ENCODE measurements at places on chromosomes 2 and 18.

- DNase-seq = peak; percentile 80
Measured at GRCh38 chr2:75146606-75147332, 52.6 kb downstream of the TACR1 start.

DNA sequence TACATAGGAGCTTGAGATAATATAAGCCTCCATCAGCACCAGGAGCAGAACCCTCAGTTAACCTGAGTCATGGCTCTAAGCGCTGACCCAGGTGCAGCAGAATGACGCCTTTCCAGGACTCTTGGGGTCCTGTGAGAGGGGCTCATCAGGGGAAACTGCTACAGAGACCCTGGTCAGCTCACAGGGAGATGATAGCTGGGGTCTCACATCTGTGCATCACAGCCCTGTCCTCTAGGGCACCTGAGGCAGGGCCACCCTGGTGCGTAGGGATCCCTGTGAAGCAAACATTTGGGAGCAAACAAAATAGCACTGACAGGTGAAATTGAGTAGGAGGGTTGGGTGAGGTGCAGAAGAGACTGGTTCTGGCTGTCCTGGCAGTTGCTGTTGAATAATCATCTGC is 219.2 kb downstream of the SH3RF3 start:
- DNase-seq = no peak

DNA sequence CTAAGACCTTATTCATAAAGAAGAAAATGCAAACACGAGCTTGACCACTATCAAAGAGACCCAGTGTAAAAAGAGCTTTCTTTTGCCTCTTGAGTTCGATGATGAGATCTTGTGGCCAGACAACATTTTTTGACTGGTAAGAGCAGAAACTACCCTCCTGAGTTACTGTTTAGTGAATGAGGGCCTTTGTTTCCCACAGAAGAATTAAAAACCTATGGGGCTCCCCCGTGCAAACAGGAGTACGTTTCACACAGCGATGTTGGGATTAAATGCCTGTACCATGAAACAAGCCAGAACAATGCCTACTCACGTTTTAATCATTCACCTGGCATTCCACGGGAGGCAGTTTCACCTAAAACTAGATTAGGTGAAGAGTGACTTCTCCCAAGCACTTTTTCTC is 36.0 kb downstream of the MYCN start:
- no peak for DNase-seq

DNA sequence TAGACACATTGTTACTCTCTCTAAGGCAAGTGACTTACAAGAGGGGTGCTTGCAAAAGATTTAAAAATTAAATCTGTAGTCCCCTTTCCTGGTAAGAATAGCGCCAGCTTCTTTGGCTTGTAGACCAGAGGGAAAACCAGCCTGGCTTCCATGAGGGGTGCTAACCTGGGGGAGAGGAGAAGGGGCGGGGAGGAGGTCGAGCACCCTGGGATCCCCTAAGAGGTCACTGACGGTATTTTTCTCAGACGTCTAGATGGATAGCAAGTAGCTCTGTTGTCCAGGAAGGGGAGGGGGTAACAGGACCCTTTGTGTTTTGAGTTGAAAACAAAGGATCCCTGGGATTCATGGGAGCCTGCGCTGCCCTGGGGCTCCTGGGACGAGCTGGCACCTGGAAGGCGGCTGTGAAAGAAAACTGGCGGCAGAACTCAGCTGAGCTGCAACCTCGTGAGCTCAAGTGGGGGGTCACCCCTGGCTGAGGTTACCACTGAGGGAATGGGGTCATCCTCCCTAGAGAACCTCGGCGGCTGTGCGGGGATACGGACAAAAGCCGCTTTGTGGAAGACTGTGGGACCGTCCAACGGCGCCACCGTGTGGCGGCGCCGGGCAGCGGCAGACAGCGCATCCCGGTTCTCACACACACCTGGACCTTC is 37.8 kb upstream of the MRPL19 start:
- DNase-seq = peak; percentile 58

DNA sequence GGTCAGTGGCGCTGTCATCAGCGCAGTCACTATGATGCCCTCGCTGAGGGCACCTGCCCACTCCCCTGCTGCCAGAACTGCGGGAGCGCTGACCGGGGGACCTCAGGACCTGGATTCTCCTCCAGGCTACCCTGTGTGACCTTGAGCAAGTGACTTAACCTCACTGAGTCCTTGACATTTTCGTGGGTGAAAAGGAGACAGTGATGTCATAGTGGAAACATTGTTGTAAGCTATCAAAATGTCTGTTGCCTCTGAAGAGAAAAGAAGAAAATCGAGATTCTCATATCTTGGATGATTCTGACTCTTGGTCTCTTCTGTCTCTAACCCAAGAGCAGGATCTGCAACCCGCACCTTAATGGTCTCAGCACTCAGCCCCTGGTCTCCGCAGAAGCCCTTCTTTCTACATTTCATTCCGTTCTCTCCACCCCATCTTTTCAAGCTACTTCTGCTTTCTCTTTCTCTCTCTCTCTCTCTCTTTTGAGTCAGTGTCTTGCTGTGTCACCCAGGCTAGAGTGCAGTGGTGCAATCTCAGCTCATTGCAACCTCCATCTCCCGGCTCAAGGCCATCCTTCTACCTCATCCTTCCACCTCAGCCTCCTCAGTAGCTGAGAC is 978 bp upstream of the TUBA4A start:
- no peak for DNase-seq

GRCh38 chr2:70140791-70141211 is 50.0 kb downstream of the C2orf42 start:
- DNase-seq = no peak

GRCh38 chr18:13379930-13380690 is 161.6 kb downstream of the LDLRAD4 start:
- no peak for DNase-seq

DNA sequence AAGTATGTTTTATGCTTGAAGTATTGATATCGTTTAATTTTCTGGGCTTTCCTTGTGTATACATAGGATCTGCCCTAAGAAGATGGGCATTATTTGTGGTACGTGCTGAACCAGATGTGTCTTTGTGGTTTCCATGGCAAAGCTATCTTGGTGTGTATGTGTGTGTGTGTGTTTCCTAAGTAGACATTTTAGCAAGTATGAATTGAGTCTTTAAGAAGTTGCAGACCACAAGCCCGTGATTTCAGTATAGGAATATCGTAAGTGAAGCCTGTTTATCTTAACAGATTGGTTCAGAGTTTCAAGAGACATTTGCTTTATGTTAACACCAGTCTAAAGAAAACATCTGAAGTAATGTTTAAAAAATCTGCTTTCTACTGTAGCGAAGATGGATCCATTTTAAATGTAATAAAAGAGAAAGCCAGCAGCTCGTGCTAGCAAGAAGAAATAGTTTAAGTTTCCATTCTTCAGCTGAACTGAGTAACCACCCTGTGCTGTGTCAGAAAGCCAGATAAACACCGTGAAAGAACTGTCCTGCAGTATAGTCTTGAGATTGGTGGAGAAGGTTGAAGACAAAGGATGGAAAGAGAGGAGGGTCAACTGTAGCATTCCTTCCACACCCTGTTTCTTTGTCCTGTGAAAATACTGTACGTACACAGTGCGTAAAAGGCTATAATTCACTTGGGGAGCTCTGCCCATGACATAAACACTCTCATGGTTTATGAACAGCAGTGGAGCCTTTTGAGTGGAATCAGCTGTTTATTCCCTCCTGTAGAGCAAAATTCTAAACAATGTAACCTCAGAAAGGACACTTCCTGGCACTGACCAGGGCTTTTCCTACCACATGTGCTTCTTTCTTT is 91.9 kb upstream of the FOSL2 start:
- DNase-seq = peak; percentile 86

DNA sequence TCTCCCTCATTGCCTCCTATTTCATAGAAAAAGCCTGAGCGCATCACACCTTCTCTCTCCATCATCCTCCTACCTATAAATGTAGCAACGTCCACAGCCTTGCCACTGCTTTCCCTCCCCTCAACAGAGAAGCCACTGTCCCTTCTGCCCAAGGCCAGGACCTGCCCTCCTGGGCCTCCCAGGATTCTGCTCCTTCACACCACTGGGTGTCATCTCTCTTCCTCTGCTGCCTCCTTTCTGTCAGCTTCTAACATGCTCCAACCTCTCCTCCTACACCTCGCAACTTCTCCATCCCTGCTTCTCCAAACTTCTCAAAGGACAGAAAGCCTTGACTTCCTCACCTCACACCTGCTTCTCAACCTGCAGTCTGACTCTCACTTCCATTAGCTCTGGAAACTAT is 21.2 kb upstream of the ME2 start:
- no peak for DNase-seq

GRCh38 chr2:47357483-47357882 is 45.5 kb upstream of the MSH2 start:
- DNase-seq = peak; percentile 83

GRCh38 chr2:100046961-100047947 is 95.1 kb downstream of the AFF3 start:
- no peak for DNase-seq

DNA sequence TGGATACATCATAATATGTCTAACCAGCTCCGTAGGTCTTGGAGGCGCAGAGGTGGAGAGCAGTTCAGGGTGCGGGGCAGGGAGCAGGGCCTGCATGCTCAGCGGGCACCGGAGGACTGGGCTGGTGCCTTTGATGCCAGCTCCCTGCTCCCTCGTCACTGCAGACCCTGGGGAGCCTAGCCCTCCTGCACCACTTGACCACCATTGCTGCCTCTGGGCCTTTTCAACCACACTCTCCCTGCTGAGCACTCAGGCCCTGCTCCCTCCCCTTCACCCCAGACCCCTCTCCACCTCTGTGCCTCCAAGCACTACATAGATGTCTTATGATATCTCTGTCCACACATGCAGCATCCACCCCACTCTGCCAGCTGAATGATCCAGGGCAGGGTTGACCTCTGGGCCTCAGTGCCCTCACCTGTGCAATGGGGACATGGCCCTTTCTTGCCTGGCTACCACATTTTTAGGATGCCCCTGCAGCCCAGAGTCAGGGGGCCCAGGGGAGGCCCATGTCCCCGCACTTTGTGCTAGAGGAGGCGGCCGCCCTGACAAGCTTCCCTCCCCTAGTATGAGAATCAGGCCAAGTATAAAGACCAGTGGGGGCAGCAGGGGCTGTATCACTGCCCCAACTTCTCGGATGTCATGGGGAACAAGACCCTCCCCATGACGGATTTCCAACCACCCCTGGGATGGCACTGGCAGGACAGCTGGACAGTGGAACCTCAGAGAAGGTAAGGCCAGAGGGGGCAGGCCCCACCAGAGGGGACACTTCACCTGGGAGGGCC is 46.3 kb downstream of the FER1L5 start:
- no peak for DNase-seq

GRCh38 chr2:126668254-126668653 is 12.3 kb downstream of the GYPC start:
- no peak for DNase-seq

GRCh38 chr18:79458131-79458838 is 62.6 kb downstream of the NFATC1 start:
- DNase-seq = peak; percentile 81

DNA sequence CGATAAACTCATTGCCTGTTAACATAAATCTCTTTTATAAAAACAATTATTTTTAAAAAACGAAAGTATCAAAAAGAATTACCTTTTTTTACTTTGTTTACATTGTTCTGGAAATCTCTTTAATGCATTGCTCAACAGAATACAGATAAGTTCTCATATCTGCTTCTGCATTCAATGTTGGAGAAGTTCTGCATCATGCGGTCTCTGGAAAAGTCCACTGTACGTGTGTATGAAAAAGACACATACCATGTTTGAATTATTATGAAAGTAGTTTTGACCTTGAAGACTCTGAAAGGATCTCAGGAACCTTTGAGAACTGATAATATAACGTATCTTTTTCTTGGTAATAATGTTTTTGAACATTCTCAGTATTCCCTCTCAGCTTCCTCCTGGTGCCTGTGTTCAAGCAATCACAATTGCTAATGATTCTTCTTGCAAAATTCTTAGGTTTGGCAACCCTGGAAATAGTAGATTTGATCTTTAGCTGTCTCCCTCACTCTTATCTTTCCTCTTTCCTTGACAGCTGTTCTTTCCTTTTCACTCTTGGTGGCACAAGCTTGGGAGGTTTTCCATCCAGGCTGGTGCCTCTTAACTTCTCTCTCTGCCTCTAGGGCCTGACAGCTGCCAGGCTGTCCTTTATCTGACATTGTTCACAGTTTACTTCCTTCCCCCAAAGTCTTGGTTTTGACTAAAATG is 12.4 kb upstream of the IL1R1 start:
- DNase-seq = no peak

DNA sequence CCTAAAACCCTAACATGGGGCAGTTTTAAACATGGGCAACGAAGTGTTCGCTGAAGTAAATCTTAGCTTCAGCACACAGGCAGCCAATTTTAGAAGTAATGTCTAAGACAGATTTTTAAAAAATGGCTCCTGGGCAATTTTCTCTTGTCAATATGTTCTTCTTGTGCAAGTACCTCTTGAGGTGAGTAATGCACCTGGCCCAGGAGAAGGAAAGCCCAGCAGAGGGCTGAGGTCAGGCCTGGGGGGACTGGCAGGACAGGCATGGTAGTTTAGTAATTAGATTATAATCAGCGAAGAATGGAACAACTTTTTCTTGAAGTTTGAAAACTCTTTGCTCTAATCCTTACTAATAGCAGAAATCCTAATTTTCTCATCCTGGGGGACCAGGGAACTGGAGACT is 77.6 kb downstream of the SPRED2 start:
- DNase-seq = no peak

DNA sequence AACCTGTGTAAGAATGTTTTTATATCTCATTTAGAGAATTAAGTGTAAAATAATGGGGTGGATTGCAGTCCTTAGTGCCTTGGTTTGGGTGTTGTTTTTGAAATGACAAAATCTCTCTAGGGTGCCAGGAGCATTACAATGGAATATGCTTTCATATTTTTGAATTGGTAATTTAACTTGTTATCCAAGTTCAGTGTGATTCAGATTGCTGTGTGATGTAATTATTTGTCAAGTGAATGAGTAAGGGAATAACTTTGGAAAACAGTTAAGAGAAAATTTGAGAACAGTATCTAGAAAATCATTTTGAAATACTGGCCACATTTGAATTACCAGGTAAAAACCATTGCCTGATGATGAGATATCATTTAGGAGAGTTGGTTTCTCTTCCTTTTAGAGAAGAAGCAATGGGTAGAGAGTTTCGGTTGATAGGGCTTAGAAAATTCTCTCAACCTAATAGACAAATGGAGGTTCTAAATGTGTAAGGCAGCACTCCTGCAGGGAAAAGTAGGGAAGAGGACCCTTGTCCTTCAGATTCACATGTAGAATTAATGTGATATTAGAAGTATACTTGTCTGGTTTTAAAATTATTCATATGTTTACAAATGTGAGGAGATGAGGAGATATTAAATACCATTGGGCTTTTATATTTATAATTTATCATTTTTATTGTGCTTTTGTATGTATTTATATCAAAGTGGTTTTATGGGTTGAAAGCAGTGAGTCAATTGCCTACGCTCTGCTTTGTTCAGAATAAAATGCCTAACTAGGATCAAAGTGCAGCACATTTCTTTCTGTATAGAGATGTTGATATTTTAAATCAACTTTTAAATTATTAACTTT is 124.8 kb downstream of the PHLPP1 start:
- DNase-seq = no peak

DNA sequence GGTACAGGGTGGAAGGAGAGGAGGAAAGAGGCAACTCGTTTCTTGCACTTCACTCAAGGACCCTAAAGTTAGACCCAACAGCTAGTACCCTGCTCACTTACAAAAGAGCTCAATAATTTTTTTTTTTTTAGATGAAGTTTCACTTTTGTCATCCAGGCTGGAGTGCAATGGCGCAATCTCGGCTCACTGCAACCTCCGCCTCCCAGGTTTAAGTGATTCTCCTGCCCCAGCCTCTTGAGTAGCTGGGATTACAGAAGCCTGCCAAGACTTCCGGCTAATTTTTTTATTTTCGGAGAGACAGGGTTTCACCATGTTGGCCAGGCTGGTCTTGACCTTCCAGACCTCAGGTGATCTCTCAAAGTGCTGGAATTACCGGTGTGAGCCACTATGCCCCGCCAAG is 4.1 kb downstream of the ASB3 start:
- no peak for DNase-seq

GRCh38 chr2:9153643-9153980 is 53.0 kb upstream of the ASAP2 start:
- DNase-seq = no peak

Measured in fibroblast of skin of right quadriceps (primary cell).